ENCODE measurements at places on chromosomes 2 and 18.
A peak's percentile ranks its signal among the peaks of the same experiment; 100 is the strongest.

- DNase-seq = no peak
These were observed 2.6 kb downstream of the IL1RL1 start for GRCh38 chr2:102313950-102314349.

DNA sequence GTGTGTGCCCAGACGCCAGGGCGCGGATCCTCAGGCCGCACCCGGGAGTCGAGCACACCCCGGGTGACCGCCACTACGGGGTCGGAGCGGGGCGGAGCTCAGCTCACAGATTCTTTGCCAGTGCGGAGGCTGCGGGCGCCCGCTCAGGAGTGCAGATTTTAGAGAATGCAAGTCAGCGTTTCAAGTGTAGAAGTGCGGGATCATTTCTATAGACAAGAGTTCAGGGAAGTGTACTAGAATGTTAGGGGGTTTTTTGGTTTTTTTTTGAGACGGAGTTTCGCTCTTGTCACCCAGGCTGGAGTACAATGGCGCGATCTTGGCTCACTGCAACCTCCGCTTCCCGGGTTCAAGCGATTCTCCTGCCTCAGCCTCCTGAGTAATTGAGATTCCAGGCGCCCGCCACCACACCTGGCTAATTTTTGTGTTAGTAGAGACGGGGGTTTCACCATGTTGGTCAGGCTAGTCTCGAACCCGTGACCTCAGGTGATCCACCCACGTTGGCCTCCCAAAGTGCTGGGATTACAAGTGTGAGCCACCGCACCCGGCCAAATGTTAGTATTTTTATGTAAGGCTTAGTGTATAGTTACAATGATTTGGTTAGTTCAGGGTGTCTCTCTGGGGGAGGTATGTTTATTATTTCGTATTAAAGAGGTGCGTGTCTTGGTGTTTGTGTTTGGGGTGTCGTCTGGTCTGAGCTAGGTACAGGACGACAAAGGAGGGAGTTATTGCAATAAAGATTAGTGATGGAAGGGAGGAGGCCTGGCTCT is 619 bp upstream of the FAM168B start:
- DNase-seq = peak; percentile 74

GRCh38 chr18:24530630-24531111 is 70.2 kb downstream of the HRH4 start:
- DNase-seq = no peak

DNA sequence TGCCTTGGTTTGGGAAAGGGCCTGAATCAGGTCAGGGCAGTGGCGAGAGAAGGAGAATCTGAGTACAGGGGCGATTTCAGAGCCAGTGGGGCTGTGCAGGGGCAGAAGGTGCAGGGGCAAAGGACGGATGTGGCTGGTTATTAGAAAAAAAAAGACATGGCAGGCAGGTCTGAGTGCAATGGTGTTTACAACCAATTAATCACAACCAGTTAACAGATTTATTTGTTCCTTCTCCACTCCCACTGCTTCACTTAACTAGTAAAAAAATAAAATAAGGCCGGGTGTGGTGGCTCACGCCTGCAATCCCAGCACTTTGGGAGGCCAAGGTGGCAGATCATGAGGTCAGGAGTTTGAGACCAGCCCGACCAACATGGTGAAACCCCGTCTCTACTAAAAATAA is 5.5 kb downstream of the TNFRSF11A start:
- DNase-seq = no peak

DNA sequence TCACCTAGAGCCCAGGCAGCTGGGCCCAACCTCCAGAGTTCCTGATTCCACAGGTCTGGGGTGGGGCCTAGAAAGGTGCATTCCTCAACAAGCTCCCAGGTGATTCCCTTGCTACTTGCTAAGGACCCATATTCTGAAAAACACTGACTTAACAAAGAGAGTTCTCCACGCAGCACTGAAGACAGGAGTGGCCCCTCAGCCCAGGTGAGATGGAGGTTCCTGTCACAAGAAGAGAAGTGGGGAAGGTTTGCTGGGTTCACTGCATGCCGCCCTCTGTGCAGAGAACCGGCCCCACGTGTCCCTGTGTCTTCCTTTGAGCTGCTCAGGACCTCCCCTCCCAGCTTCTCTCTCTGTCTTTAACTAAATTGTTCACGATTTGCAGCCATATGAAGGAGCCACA is 201.4 kb upstream of the DDX18 start:
- no peak for DNase-seq

DNA sequence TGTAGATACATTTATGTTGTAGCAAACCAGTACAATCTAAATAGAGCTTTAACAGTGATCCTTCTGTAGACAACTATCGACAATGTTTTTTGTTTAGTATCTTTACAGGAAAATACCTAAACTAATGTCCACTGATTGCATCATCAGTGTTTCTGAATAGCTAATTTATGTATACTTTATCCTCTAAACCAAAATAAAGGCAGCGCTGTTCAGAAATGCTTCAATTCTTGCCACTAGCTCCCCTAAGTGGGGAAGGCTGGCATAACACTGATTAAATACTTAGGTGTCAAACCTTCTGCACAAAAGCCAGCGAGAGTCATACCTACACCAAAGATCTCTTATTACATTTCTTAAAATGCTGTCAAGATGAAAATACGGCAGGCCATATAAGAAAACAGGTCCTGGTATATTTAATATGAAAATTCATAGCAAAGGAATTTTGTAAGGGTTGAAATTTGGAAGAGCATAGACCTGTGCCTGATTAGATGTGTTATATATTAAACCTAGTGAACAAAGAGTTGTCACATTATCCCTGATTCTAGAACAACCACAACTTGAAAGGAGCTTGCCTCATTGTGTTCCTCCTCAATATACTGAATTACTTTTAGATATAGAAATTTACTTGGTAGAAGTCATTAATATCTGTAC is 1693.4 kb upstream of the SLC39A10 start:
- peak; percentile 54 for DNase-seq

DNA sequence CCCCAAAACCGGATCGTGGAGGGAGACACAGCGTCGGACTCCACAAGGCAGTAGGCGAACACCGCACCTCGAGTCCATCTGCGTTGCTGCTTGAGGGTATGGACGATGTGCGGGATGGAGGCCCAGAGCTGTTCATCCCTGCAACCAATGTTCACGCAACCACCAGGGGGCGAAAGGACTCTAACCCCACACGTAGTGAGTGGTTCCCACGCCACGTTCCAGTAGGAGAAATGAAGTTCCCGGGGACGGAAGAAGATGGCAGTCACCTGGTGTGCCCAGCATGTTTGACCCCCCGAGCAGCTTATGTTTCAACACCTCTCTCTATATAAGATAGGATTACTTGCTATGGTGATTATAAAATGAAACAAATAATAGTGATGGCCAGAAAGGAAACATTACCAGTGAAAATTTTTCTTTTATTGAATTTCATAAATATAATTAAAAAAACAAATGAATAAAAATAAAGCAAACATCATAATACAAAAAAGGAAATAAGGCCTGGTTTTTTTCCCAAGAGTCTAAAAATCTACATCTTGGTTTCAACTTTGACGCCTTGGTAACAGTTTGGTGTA is 184.3 kb downstream of the SH3BP4 start:
- peak; percentile 77 for DNase-seq

- DNase-seq = no peak
These were observed 41.1 kb downstream of the SP140 start for GRCh38 chr2:230266638-230267037.

GRCh38 chr18:80106482-80107051 is 2.5 kb upstream of the ADNP2 start:
- no peak for DNase-seq

DNA sequence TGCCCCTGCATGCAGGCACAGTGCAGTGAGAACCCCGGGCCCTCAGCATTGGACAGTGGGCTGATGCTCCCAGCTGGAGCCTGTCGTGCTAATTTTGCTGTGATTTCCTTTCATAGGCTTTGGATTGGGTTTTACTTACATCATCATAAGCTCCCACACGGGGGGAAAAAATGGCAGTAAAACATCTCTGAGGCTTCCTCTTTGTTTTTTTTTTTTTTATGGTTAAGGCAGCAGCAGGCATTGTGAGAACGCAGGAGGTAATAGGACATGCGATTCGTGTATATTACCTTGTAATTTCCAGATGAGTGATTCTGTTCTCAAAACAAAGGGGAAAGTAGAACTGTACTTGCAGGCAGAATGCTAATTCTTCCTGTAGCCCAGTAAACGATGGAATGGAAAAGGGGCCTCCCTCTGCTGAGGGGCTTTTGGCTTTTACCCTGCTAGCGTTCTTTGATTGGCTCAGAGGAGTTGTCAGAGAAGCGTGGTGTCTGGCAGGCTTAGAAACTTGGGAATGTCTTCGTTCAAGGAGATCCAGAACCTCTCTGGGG is 89.7 kb downstream of the NPAS2 start:
- DNase-seq = no peak

GRCh38 chr2:60337142-60337497 is 216.3 kb downstream of the BCL11A start:
- DNase-seq = peak; percentile 25

DNA sequence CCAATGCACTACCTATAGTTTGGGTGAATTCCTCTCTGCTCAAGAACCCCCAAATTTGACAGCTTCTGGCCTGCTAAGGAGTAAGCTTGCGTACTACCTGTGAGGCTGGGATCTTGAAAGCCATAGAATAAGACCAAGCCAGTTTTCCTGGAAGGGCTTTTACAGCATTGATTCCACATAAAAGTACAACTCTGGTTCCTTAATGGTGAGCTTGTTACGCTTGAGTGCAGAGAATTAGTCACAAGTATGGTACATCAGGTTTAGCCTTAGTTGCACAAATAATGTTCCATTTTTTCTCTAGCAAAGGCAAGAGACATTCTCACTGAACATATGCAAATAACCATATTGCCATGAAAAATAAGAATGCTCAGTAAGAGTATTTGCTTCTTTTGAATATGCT is 39.1 kb upstream of the STK39 start:
- no peak for DNase-seq

GRCh38 chr18:7038330-7038851 is 79.2 kb downstream of the LAMA1 start:
- peak; percentile 93 for DNase-seq

DNA sequence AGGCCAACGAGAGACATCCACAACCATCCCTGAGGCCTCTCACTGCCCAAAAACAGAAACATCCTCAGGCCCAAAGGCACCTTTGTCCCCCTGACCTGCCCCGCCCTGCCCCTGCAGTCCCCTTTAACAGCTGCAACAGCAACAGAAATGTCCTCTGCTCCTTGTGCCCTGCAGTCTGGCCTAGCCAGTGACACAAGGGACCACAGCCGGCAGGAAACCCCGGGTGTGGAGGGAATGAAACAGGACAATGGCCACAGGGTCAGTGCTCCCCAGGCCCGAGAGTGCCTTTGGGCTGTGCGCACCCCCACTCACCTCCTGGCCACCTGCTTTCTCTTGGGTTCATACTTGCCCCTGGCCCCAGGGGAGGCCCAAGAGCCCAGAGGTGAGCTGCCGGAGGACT is 35.6 kb downstream of the SNED1 start:
- DNase-seq = no peak

- no peak for DNase-seq
These were observed 927.8 kb upstream of the NRXN1 start for GRCh38 chr2:51959696-51960095.

DNA sequence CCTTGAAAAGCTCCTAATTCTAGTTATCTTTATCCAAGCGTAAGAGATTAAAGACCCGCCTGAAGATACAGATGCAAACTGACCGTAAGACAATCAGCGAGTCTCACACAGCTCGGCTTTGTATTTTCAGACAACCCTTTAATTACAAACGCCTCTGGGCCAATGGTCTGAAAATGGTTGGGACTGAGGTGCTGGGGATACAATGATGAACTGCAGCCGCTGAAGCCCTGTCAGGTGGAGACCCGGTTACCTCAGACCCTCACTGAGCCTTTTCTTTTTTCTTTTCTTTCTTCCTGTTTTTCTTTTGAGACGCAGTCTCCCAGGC is 715 bp upstream of the CFAP36 start:
- DNase-seq = no peak

GRCh38 chr2:95007031-95007609 is 18.4 kb upstream of the MAL start:
- no peak for DNase-seq

GRCh38 chr2:151852260-151853069 is 24.2 kb upstream of the ARL5A start:
- DNase-seq = no peak

DNA sequence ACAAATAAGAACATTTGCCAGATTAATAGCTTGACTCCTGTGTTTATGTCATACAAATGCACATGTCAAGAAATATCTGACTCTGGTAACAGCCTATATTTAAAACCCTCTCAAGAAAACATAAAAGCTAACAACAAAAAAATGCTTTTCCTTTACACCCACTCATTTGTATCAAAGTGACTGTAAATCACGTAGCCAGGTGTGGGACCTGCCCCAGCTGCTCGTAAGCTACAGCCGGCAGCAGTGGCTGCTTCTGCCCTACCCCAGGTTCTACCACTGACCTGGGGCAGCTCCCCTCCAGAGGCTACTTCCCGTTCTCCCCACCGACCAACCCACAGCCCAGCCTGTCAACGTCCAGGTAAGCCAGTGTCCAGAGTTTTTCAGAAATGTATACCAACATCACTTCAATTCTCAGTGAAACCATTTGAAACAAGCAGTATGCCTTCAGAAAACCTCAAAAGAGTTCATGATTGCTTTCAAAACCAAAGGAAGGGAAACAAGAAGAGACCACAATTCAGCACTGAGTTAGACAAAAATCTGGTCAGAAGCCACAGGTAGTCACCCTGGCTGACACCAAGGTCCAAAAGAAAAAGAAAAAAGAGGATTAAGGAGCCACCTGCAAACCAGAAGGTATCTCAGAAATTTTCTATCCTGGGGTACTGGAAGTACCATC is 40.4 kb downstream of the KIDINS220 start:
- no peak for DNase-seq

DNA sequence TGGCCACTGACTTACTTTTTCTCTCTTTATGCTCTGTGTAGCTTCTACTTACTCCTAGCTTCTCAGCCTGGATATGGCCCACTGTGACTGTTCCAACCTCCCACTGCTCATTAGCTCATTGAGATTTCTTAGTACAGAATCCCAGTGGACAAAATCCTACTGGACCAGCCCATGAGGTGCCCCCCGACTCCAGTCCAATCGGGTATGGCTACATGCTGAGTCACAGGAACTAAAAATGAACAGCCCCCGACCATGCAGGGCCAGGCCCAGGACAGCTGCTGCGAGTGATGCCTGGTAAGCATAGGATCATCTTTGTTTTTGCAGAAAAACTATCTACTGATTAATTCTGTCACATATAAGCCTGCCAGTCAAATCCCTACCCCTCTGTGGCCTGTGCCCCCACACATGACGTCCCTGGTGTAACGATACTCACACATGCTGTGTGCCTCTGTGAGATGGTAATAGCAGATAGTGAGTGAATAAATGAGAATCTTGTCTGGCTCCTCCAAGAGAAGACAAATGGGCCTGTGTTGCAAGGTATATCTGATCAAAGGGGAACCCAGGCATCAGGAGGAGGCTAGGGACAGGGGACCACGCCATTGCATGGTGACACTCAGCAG is 85.9 kb upstream of the KLF7 start:
- DNase-seq = no peak

DNA sequence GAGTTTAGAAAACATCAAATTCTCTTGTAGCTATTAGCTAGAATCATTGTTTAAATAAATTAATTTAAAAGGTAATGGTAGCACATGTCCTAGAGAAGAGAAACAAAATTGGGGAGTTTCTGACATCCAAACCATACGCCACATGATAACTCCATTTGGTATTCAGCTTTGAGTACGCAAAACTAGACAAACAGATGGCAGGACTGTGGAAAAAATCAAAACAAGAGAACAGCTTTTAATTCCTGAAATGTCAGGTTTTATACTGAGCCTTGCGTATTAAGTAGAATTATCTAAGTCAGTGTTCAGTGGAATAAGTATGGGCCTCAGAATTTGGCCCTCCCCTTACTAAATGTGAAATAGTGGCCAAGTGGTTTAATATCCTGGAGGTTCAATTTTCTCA is 82.4 kb upstream of the PDE1A start:
- DNase-seq = no peak

GRCh38 chr2:64943387-64944150 is 45.6 kb upstream of the SLC1A4 start:
- no peak for DNase-seq

All from Caco-2 (cell line).